Bladder microvascular endothelial cell (primary cell): ENCODE measurements at places on chromosomes 2 and 18. TPM values are rescaled to one million over a fixed set of nuclear protein-coding genes. Genes with fewer than 3 reads are reported as not detected.

GULP1 gene
- 7.1 and 19.6 TPM in 2 replicates for total RNA-seq

LRP1B gene
- under 0.01 and 0.06 TPM in 2 replicates for total RNA-seq

GCG gene
- not detected in 2 replicates for total RNA-seq

FRZB gene
- under 0.01 and 0.13 TPM in 2 replicates for total RNA-seq

HOXD10 gene
- total RNA-seq: 0.49 and 3.3 TPM in 2 replicates

HOXD12 gene
- not detected in 2 replicates for total RNA-seq

ALPI gene
- not detected in 2 replicates for total RNA-seq

TEX44 gene
- total RNA-seq: not detected in 2 replicates

GPR17 gene
- not detected in 2 replicates for total RNA-seq
